ENCODE measurements at places on chromosomes 4 and X. TPM values are rescaled to one million over a fixed set of nuclear protein-coding genes. Genes with fewer than 3 reads are reported as not detected.
A peak's percentile ranks its signal among the peaks of the same experiment; 100 is the strongest.

GRCh38 chrX:5780821-5781220, 447.8 kb downstream of the NLGN4X start:
- DNase-seq = no peak

DNA sequence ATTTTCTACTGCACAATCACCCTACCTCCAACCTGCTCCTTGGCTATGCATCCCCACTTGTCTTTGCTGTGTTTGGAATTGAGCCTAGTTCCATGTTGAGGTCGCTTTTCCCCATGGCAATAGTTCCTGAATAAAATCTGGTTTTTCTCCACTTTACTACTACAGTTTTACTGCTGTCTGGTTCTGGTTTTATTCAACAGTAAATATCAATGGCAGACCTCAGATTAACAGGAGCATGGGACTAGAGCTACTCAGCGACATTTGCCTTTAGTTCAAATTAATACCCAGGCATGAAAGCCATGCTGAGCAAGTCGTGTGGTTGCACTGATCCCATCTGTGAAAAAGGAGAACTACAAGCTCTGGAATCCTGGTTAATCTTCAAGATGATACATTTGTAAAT, 460.3 kb downstream of the GRXCR1 start:
- DNase-seq = no peak

DNA sequence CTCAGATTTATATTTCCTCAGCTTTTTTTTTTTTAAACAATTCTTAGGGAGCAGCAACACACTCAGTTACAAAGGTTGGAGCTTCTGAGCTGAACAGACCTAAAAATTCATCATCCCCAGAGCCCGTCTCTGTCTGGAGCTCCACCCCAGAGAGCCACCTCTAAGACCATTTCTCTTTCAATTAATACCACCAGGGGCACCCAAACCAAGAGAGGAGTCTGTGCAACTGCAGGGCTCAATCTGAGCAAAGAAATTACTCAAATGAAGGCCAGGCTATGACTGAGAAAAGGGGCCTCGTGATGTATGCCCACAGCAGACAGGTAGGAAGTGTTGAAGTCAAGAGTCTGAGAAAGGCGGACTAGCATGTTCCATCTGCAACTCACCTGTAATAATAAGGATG, 95.5 kb downstream of the C4orf51 start:
- DNase-seq = no peak

GRCh38 chr4:153940916-153941315, 152.0 kb upstream of the SFRP2 start:
- no peak for DNase-seq

DNA sequence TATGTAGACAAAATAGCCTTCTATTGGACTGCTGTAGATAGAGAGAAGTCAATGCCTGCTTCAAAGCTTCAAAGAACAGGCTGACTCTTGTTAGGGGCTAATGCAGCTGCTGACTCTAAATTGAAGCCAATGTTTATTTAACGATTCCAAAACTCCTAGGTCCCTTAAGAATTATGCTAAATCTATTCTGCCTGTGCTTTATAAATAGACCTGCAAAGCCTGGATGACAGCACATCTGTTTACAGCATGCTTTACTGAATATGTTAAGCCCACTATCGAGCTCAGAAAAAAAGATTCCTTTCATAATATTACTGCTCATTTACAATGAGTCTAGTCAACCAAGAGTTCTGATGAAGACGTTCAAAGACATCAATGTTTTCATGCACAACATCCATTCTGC, 54.8 kb upstream of the RBMXL3 start:
- no peak for DNase-seq

DNA sequence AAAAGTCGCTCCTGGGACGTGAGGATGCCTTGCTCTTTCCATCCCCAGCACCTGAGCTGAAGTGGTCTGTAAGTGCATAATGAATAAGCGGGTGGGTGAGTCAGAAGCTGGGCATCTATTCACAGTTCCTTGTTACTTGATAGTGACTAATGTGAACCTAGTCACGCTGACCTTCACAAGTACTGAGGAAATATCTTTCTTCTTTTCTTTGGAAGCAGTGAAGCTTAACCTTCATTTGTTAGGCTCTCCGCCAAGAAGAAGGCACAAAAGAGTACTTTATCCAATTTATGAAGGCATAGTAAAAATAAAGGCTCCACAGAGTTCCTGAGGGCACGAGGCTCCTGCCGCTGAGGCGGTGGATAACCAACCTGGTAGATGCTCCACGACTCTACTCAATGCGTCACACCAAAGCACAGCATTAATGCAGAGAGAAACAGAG, 475.7 kb upstream of the SLIT2 start:
- DNase-seq = peak; percentile 75

DNA sequence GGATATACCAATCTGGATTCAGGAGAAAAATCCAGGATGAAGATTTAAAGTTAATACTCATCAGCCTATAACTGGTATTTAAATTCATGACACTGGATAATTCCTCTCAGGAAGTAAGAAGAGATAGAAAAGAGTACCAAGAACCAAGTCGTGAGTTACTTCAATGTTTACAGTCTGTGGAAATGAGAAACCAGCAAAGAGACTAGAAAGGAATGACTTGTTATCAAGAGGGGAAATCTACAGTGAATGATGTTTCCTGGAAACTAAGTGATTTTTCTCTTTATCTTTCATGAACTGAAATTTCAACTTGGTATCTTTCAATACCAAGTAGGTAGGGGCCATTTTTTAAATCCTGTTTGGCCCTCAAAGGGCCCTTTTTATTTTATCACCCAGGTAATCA, 217.9 kb upstream of the AFF2 start:
- no peak for DNase-seq

The ENAM gene
- under 0.01 TPM for total RNA-seq

The ANOS1 gene
- 22.5 TPM for total RNA-seq

All from cardiac muscle cell (in vitro differentiated cells and primary cell).